ENCODE measurements at places on chromosomes 12 and 14.

DNA sequence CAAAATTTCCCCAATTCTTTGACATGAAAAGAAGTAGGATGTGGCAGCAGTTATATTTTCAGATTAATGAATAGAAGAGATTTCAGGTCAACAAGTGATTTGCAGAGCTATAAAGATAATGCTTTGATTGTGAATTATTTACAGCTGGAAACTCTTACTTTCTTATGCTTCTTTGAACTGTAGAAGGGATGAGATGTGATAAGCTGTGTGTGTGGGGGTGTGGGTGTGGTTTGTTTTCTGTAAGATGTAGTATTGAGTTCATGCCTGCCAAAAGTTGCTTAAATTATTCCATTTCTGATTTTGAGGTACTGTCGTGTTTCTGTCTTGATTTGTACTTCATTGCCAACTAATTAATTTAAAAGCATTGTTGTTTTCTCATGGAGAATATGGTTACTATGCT is 22.7 kb downstream of the AEBP2 start:
- no peak for DNase-seq

DNA sequence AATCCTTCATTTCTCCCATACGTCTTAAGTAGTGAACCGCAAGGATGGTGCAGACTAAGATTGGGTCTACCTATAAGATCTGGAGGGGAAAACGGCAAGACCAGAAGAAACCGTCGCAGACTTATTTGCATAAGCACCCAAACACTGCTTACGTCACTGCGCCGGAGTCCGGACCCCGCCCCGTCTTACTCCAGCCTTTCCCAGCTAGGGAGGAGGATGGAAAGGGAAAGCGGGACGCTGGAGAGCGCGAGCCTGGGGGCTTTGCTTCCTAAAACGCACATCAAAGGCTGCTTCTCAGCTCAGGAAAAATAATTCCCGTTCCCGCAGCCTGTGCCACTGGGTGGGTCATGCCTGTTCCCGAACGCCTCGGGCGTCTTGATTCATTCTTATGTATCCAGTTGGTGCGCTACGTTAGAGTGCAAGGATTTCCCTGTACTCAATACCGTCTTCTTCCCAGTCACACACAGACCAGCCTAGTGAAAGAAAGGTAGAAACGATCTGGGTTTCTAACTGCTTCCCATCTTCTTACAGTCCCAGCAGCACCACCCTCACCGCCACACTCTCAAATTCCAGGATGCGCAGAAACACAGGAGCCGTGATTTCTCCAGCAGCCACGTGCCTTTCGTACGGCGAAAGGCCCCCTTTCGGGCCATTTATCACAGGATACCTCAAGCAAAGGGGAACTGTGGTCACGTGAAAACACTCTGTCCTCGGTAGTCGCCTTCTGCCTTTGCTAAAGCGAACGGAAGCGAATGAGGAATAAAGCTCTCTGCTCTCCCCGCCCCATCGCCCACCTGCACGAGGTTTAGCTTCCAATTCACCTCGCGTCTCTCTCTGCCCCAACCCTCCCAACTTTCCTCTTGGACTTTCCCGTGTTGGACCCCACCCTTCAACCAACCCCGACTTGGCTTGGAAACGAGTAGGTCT is 1.1 kb downstream of the SLC6A15 start:
- no peak for DNase-seq

- DNase-seq, result no peak
Measured at GRCh38 chr12:112430929-112431328, 12.2 kb downstream of the PTPN11 start.

DNA sequence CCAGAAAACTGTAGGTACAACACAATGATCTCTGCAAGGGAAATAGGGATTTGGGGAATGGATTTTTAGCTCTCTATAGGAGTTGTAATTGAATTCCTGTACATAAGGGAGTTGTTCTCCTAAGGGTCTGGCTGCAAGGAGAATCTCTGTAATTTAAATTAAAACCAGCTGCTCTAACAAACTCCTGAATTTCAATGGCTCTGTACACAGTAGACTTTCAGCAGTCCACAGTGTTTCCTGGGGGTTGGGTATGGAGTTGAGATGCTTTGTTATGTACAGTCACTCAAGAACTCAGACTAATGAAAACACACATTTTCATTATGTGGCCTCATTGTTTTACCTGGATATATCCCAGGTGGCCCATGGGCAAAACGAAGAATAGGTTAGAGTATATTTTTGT is 93.2 kb downstream of the NAV3 start:
- DNase-seq, result no peak

DNA sequence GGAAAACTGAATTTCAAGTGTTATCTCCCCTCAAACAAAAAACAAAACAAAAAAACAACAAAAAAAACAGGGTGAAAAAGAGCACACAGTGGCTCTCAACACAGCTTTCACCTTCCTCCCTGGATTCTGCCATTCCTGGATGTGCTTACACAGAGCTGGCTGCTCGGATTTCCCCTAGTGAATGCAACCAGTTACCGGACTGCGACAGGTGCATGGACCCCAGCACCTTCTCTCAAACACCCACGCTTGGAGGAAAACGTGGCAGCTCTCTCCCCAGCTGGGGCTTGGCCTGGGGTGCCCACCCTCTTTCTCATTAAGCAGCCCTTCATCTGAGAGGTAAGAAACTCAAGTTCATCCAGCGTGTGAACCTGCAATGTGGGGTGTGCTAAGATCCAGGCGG is 33.5 kb upstream of the DICER1 start:
- no peak for DNase-seq

DNA sequence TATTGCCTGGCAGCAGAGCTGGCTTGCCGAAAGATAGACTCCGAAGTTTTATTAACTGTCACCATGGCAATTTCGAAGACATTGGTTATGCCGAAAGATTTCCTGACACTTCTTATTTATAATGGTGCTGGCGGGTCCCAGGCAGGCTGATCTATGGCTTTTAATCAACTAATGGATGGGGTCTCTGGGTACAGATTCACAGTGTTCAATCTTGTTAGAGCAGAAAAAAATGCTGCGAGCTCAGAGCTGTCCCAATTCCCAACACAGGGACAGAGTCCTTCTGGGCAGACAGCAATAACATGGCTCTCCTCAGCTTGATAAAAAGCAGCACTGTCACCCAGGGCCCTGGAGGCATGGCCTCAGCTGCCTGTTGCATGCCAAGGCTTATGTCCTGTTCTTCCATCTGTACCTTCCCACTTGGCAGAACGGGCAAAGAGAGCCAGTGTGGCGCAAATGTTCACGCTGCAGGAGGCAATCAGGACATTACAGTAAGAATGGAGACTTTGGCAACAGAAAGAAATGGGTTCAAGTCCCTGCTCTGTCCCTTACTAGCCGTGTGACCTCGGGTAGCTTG is 228.2 kb upstream of the PWP1 start:
- no peak for DNase-seq

- no peak for DNase-seq
Measured at GRCh38 chr14:55980970-55981369, 137.2 kb upstream of the PELI2 start.

GRCh38 chr12:65918021-65918420 is 93.7 kb downstream of the HMGA2 start:
- DNase-seq, result no peak

GRCh38 chr12:112370868-112371510 is 11.2 kb downstream of the HECTD4 start:
- DNase-seq, result no peak

GRCh38 chr14:26191123-26191522 is 406.7 kb downstream of the NOVA1 start:
- DNase-seq, result no peak

- no peak for DNase-seq
Measured at GRCh38 chr14:51663783-51664326, 12.1 kb downstream of the FRMD6 start.

GRCh38 chr12:1377117-1377516 is 217.3 kb downstream of the FBXL14 start:
- no peak for DNase-seq

DNA sequence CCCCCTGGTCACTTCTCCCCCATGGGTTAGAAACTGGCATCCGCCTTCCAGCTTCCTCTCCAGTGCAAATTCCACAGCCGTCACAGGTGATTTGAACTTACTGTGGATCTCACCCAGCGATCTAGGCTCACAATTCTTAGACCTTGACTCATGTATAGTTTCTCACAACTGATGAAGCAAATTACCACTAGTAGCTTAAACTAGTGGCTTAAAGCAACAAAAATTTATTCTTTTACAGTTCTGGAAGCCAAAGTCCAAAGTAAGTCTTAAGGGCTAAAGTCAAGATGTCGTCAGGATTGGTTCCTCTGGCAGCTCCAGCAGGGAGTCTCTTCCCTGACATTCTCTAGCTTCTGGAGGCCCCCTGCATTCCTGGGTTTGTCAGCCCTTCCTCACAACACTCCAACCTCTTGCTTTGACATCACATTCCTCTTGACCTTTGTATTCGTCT is 117.4 kb downstream of the KTN1 start:
- DNase-seq, result no peak

DNA sequence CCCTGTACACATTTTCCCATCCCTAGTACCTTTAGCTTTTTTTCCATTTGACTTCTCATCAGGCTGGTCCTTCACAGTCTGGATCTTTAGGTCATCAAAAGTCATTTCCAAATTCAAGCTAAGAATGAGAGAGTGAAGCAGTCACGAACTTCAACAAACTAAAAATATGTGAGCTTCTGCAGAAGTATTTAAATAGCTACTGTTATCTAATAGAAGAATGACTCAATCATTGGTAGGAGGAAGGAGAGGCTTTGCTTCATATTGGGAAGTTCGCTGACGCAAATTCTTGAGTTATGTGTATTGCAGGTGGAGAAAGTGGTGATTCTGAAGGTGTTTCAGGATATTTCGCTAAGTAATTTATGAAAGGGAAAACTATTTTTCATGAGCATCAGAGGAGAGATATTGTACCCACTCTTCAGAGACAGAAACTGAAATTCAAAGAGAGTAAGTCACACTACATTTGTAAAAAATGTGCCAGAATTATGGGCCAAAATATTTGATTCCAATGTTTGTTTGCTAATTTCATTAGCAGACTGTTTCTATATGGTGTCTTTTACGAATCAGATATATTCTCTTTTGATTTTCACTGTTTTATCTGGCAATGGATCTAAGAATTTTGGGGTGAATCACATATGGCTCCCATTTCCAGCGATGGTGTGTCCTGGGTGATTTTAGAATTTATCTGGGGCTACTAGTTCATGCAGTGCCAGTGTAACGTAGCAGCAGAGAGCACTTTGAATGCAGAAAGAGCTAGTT is at the start of gene OLR1:
Gene OLR1, minus strand, starts transcription at position 160 of the 756 bp plus-strand sequence. Its CDS starts 55 bp downstream, at position 105.
- no peak for DNase-seq

GRCh38 chr12:15982921-15983320 is 71.8 kb downstream of the DERA start:
- DNase-seq, result no peak

GRCh38 chr12:59194794-59195193 is 274.5 kb upstream of the LRIG3 start:
- no peak for DNase-seq

DNA sequence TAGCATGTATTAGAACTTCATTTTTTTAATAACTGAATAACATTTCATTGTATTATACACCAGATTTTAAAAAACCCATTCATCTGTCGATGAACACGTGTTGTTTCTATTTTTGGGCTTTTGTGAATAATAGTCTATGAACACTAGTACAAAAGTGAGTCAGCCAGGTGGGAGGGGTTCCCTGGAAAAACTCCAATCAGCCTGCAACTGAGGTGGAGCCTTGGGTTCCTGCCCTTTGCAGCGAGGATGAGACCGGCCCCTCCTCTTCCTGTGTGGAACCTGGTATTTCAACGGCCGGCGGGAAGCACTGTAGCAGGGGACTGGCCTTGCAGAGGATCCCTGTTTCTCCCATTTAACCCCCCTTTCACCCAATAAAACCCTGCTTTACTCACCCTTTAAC is 56.1 kb downstream of the LMNTD1 start:
- DNase-seq, result no peak

Data from stimulated activated CD4-positive, alpha-beta T cell treated with anti-CD3 and anti-CD28 coated beads, Interleukin-4, amount 100 ng/mL, for 1 hour (primary cell).